Suprapubic skin (tissue), 4 donors: ENCODE measurements at places on chromosomes 1 and 21. TPM values are rescaled to one million over a fixed set of nuclear protein-coding genes. Genes with fewer than 3 reads are reported as not detected.

GRCh38 chr1:198876371-198876871, 237.6 kb downstream of the PTPRC start:
- DNase-seq = no peak

DNA sequence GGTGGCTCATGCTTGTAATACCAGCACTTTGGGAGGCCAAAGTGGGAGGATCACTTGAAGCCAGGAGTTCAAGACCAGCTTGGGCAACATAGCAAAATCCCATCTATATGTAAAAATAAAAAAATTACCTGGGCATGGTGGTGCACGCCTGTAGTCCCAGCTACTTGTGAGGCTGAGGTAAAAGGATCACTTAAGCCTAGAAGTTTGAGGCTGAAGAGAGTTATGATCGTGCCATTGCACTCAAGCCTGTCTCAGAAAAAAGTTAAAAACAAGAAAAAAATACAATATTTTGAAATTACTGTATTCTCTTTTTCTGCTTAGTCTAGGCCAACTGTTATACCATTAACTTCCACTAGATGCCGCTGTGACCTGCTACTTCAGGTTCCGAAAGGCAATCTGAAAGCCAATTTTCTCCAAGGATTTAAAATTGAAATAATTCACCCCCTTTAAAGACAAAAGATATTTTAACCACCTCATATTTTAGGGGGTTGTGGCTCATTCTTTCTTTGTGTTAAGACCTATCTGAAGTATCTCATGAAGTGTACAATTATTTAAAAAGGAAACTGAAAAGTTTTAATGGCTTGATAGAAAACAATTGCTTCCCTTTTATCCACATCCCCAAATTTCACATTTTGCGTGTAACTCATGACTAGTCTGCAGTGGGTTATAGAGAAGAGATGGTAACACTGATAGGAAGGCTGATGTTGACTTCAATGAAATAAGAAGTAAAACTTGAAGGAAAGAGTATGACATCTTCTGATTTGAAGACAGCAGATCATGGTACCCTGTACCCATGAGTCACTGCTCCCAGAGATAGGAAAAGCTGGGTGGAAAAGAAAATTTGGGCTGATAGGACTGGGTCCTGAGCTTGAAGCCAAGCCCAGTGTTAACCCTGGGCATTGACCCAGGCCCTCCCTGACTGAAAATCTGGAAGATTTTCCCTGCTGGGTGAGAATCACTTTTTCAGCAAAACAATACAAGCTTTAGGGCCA, 24.4 kb upstream of the CLDN14 start:
- DNase-seq = no peak

GRCh38 chr1:204377800-204378668, 18.3 kb upstream of the PLEKHA6 start:
- no peak for DNase-seq

- no peak for DNase-seq
These were observed 63.1 kb downstream of the APP start for GRCh38 chr21:26107429-26107828.

GRCh38 chr1:99464738-99465137, 181.2 kb upstream of the PALMD start:
- DNase-seq = no peak

- no peak for DNase-seq
These were observed 187.4 kb downstream of the SLC35F3 start for GRCh38 chr1:234091876-234092275.

GRCh38 chr1:62263006-62263813, 56.0 kb downstream of the KANK4 start:
- no peak for DNase-seq

DNA sequence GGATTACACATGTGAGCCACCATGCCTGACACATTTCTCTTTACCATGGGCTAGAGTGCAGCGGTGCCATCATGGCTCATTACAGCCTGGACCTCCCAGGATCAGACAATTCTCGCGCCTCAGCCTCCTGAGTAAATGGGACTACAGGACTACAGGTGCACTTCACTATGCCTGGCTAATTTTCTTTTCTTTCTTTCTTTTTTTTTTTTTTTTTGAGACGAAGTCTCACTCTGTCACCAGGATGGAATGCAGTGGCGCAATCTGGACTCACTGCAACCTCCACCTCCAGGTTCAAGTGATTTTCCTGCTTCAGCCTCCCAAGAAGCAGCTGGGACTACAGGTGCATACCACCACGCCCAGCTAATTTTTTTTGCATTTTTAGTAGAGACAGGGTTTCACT, 14.8 kb upstream of the KIF1B start:
- DNase-seq = peak; percentile 7

GRCh38 chr1:41464885-41465284, 19.6 kb downstream of the EDN2 start:
- DNase-seq = no peak

The UBE2Q1 gene
- total RNA-seq = 31.4 TPM

The CLCA4 gene
- 1.4 TPM for total RNA-seq

The FMN2 gene
- 0.11 TPM for total RNA-seq
